A172 (cell line): ENCODE measurements at places on chromosomes 13 and 19.
A peak's percentile ranks its signal among the peaks of the same experiment; 100 is the strongest.

GRCh38 chr13:51625555-51626345 is 41.5 kb downstream of the WDFY2 start:
- DNase-seq: no peak

DNA sequence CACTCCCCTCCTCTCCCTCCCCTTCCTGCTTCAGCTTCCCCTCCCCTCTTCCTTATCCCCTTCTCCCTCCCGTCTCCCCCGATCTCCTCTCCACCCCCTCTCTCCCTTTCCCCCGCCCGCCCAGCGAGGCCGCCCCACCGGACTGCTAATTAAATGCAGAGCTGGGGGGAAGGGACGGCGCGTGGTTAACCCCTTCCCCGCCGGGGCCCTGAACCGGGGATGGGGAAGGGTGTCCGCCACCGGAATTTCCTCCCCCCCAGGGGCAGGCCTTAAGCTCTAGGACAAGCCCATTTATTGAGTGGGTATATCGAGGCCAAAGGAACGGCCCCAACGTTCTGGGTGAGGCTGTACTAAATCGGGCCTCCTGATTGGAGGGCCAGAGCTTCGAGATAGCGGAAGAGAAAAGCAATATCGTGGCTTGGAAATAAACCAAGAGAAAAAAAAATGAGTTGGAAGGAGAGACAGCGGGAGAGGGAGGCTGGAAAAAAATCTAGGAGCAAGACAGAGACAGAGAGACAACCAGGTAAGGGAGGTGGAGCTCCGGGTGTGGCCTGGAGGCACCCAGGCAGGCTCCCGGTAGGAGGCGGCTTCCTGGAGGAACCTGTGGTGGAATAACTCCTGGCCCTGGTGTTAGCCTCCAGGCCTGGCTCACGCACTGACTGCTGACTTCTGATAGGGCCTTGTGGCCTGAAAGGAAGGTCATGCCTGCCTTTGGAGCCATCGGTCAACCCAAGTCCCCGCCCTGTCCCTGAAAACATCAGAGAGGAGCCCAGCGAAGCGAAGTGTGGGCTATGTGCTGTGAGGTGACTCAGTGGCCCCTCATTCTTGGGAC is 11.6 kb upstream of the JUND start:
- peak; percentile 60 for DNase-seq

DNA sequence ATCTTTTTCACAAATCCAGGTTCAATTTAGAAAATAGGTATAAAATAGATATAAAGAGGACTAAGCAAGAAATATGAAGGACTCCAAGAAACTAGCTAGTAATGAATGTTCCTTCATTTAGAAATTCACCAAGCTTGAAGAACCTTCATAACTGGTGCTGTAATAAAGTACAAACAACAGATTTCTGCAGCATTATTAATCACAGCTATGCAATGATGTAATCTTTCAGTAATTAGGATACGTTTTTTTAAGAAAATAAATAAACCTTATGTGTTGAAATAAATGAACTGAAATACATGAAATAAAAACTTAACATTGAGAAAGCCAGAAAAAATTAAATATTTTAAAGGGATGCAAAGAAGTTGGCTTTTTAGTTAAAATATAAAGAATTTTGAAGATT is 236.1 kb downstream of the RGCC start:
- no peak for DNase-seq

DNA sequence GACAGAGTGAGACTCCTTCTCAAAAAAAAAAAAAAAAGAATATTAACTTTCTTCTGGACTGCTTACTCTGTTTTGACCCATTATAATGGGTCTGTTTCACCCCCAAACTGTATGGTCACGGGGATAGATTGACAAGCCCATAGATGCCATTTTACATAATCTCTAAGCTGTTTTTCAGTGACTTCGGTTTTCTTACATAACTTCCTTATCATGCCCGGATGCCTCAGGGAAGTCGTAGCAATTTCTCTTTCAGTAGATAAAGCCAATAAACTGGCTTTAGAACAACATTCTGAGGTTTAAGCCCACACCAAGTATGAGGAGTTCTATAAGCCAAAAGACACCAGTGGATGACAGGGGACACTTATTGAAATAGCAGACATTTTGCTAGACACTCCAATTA is 5.9 kb upstream of the ZNF254 start:
- no peak for DNase-seq

DNA sequence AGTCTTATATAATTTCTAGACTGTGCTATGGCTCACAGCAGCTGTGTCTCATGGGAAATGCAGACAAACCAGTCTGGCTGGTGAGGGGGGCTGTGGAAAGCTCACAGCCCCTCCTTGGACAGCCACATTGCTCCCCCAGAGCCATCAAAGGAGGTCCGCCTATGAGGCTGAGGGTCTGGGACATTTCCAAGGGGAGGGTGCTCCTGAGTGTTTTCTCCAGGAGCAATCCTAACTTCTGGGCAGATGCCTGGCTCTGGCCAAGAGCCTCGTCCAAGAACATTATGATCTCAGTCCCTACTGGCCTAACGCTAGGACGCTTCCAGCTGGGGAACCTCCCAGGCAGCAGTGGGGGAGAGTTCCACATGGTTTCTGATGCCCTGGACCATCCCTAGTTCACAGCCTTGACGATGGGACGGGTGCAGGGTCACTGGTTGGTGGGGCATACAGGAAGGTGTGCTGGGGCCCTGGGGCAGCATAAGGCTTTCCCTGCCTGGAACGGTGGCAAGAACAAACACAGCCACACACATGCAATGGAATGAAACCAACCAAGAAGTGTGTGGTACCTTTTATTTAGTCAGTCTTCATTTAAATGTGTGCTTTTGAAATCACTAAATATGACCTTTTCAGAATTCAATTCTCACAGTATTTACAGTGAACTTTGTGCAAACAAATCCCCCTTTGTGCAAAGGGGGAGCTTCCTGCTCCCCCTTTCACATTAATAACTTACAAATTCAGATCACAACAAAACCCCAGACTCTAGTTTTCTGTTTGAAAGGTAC is 60.6 kb downstream of the CDADC1 start:
- DNase-seq: no peak

DNA sequence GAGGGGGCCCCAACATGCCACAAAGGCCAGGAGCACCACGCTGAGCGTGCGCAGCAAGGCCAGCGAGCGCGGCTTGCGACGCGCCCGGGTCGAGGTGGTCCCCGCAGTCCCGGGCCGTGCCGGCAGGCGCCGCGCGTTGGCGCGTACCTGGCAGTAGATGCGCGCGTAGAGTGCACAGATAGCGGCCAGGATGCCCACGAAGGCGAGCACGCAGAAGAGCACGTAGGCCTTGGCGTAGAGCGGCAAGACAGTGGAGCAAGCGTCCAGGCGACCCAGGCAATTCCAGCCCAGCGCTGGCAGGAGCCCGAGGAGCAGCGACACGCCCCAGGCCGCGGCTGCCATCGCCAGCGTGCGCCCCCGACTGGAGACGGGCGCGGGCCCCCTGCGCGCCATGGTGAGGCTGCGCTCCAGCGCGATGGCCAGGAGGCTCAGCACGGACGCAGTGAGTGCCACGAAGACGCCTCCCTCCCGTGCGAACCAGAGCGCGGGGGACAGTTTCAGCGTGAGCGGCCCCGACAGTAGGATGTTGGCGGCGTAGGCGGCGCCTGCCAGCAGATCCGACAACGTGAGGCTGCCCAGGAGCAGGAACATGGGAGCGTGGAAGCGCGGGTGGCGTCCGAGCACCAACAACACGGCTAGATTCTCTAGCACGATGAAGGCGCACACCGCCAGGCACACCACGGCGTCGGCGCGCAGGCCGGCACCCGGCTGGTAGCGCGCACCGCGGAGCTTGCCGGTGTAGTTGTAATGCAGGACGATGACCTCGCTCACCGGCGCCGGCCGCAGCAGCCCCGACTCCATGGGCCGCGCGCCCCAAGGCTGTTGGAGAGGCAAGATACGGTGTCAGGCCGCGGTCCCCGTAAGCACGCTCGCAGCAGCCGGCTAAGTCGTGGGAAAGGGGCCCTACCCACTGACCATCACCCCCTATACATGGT is 2.8 kb downstream of the S1PR5 start:
- no peak for DNase-seq

DNA sequence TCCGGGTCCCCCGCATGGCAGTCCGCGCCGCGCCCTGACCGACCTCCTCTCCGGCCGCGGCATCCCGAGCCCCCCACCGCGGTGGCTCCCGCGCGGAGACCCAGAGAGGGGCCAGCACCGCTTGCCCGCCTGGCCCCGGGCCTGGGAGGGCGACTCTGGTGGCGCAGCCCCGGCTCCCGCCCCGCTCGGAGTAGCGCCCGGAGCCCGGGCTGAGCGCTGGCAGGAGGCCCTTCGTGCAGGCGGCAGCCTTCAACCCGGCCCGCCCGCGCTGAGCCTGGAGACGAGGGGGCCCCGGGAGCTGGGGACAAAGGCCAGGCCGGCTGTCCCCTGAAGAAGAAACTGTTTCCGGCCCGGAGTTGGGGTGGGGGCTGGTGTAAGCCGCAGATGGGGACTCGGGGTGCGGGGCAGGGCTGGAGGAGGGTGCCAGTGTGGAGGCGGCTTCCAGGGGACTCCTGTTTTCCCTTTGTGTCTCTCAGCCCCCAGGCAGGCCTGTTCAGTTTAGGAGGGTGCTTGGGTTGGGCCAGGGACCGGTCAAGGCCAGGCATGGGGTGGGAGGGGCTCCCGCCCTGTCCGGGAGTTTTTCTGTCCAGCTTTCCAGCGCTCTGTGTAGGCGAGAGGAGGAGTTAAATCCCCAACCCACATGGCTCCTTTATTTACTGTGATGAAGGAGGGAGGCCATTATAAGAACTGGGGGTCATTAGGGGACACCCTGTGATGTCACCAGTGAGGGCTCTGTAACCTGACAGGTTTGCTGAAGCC is 935 bp downstream of the LRP3 start:
- DNase-seq: peak; percentile 52

GRCh38 chr13:86003029-86003428 is 203.8 kb upstream of the SLITRK6 start:
- DNase-seq: no peak

GRCh38 chr13:74966275-74966674 is 515.7 kb downstream of the TBC1D4 start:
- no peak for DNase-seq

DNA sequence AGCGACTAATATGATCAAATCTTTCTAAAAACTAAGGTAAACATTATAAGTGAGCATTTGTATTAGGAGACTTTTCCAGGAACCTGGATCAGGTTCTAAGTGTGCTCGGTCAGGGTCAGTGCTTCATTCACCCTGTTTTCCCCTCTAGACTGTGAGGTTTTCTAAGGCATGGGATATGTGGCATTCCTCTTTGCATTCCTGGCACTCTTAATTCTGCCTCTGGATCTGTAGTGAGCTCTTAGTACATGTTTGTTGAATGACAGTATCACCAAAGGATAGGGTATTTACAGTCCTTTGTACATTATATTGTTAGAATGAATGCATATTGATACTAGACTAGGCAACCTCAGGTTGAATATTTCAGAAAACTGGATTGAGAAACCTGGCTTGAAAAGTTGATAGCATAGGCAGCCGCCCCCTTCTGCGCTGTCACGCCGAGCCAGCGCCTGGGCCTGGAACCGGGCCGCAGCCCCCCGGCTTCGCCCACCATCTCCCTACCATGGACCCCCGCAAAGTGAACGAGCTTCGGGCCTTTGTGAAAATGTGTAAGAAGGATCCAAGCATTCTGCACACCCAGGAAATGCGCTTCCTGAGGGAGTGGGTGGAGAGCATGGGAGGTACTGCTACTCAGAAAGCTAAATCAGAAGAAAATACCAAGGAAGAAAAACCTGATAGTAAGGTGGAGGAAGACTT is 156.5 kb downstream of the KCNRG start:
- DNase-seq: no peak

- no peak for DNase-seq
Measured at GRCh38 chr19:39375929-39376328, 15.0 kb downstream of the PAF1 start.

DNA sequence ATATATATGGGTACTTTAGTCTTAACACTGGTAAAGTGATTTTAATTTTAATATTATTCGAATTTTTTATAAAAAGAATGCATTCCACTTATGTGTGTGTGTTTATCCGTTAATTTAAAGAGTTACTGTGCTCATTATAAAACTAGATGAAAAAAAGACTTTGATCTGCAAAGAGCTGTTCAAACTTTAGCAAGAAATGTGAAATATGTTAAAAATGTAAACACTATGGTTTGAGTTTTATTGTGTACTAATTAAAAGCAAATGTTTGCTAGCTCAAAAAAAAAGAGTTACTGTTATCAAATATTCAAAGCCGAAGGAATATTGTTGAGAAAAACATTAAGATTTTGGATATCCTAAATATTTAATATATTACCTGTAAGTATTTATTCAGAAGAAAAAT is 34.5 kb downstream of the UFM1 start:
- DNase-seq: no peak

- no peak for DNase-seq
Measured at GRCh38 chr13:108963276-108963810, 333.9 kb downstream of the MYO16 start.

GRCh38 chr19:17091758-17092333 is 16.3 kb downstream of the MYO9B start:
- no peak for DNase-seq

DNA sequence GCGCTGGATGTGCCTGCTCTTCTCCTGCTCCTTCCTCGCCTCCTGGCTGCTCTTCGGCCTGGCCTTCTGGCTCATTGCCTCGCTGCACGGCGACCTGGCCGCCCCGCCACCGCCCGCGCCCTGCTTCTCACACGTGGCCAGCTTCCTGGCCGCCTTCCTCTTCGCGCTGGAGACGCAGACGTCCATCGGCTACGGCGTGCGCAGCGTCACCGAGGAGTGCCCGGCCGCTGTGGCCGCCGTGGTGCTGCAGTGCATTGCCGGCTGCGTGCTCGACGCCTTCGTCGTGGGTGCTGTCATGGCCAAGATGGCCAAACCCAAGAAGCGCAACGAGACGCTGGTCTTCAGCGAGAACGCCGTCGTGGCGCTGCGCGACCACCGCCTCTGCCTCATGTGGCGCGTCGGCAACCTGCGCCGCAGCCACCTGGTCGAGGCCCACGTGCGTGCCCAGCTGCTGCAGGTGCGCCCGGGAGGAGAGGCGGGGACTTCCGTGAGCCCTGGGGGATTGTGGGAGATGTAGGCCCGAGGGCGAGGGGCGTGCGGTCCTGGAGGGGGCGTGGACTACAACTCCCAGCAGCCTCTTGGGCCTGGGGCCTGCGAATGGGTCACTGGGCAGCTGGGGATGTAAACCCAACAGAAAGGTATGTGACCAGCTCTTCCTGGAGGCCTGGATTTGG is 6.7 kb downstream of the KCNJ14 start:
- DNase-seq: no peak

DNA sequence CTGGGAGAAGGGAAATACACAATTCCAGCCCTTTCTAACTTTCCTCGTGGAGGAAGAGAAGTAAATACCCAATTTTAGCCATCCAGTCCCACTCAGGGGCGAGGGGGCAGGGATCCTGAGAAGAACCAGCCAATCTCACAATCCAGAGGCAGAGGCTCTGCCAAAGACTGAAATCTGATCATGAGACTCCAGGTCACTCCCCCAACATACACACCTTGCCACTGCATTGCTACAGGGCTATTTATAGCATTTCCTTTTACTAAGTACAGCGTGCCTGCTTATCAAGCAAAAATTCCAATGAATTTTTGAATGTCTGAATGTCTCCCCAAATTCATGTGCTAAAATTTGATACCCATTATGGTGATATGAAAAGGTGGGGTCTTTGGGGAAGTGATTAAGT is 1687.5 kb downstream of the EFNB2 start:
- no peak for DNase-seq

- no peak for DNase-seq
Measured at GRCh38 chr19:7788178-7788932, 25.3 kb downstream of the CLEC4M start.
